ENCODE measurements at places on chromosomes 2 and 18. TPM values are rescaled to one million over a fixed set of nuclear protein-coding genes. Genes with fewer than 3 reads are reported as not detected.

Gene PRKAG3
- total RNA-seq = not detected

Gene ID2
- 170 TPM for total RNA-seq

Gene MATN3
- total RNA-seq = not detected

Gene GRP
- total RNA-seq = not detected

Gene KLF7
- 6.7 TPM for total RNA-seq

Gene ABHD1
- total RNA-seq = not detected

Gene SCN7A
- total RNA-seq = 7.5 TPM

Gene HIBCH
- 46.5 TPM for total RNA-seq

Gene SMARCAL1
- total RNA-seq = 20.0 TPM

Gene SYT4
- 0.99 TPM for total RNA-seq

Gene CABYR
- total RNA-seq = 0.48 TPM

Gene SRBD1
- 17.3 TPM for total RNA-seq

Gene UGT1A8
- 34.2 TPM for total RNA-seq

Gene TSPYL6
- total RNA-seq = not detected

Gene TMEM37
- 173 TPM for total RNA-seq

Gene ERBB4
- 0.25 TPM for total RNA-seq

Gene SRD5A2
- not detected for total RNA-seq

Gene HOXD13
- not detected for total RNA-seq

Gene LRATD1
- total RNA-seq = 59.5 TPM

Gene UGT1A9
- total RNA-seq = 3.6 TPM

Gene CCL20
- 10.2 TPM for total RNA-seq

Gene BMP10
- total RNA-seq = 0.43 TPM

Gene SERPINB4
- total RNA-seq = not detected

Gene SERPINB12
- not detected for total RNA-seq

Gene ZNF396
- 6.1 TPM for total RNA-seq

Gene REL
- total RNA-seq = 18.1 TPM

Gene EN1
- not detected for total RNA-seq

Gene GAREM1
- 19.6 TPM for total RNA-seq

Gene SERPINB3
- not detected for total RNA-seq

Gene IMPA2
- 117 TPM for total RNA-seq

Gene UGT1A7
- total RNA-seq = 5.4 TPM

Gene LRRTM1
- total RNA-seq = 0.17 TPM

Gene ITPRIPL1
- total RNA-seq = 0.43 TPM

Gene FIGLA
- not detected for total RNA-seq

Gene LONRF2
- total RNA-seq = 0.41 TPM

Gene NCKAP5
- 1.9 TPM for total RNA-seq

Gene CCDC88A
- total RNA-seq = 7.0 TPM

Gene DES
- 359 TPM for total RNA-seq

Gene GPR39
- 11.6 TPM for total RNA-seq

Gene TFCP2L1
- total RNA-seq = 111 TPM

Gene MRO
- 0.48 TPM for total RNA-seq

Data from mucosa of descending colon (tissue), 3 donors.